Pons (tissue), 1 donor: ENCODE measurements at places on chromosomes 12 and 14.
A peak's percentile ranks its signal among the peaks of the same experiment; 100 is the strongest.

- DNase-seq: no peak
Measured at GRCh38 chr12:13790317-13790716, 191.1 kb downstream of the GRIN2B start.

- no peak for DNase-seq
Measured at GRCh38 chr12:84804691-84805473, 107.7 kb downstream of the SLC6A15 start.

- DNase-seq: no peak
Measured at GRCh38 chr12:126204326-126204725, 1139.1 kb downstream of the AACS start.

GRCh38 chr12:49543914-49544815 lies 5.3 kb downstream of the KCNH3 start:
- no peak for DNase-seq

DNA sequence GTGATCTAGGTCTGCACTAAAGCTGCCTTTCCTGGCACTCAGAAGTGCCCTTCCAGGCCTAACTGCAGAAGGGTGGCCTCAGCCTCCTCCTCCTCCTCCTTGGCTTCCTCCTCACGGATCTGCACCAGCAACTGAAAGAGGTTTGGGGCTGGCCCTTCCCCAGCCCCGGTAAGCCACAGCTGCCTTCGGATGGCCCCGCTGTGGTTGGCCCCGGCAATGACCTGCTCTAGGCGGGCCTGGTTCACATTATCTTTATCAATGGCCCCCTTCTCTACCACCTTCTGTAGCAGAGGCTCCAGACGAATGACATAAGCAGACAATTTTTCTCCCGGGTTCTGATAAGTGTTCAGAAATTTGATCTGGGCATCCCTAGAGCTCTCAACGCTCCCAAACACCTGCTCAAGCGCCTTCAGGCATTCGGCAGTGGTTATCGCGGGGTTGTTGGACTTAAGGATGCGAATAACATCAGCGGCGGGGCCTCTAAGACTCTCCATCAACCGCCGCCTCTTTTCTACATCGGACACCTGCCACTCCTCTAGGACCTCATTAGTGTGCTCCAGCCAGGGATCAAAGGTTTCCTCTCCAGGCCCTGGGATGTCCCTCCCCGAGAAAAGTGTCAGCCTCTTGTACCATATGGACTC lies 1.5 kb downstream of the PNMA1 start:
- peak; percentile 36 for DNase-seq

DNA sequence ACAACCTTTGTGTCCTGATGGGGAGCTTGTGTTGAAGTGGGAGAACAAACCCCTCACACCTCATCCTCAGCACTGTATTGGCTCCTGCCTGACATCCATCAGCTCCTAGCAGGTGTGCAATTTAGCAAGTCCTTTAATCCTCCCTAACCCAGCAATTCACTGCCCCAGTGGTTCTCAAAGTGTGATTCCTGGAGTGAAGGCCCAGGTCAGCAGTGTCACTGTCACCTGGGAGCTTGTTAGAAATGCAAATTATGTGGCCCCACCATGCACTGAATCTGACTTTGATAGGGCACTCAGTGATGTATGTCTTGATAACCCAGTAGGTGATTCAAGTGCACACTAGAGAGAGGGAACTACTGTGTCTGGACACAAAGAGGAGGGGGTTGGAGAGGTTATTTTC lies 133.6 kb downstream of the FGD4 start:
- DNase-seq: no peak

DNA sequence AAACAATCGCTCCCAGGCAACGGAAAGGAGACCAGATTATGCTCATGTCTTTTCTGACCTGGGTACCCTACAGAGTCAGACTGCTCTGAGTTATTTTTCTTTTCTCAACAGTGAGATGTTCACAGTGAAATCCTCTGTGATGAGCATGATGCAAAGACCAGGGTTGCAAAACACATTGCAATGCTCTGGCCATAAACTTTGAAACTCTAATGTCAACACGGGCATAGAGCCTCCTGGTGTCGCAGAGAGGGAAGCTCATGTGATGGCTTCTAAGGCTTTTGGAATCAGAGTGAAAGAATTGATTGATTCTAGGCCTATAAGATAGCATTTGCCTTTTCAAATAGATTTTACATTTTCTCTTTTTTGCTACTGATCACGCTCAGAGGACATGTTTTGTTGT lies 193.4 kb downstream of the RASSF9 start:
- DNase-seq: no peak
